Osteoblast (primary cell): ENCODE measurements at places on chromosomes 16 and 17. TPM values are rescaled to one million over a fixed set of nuclear protein-coding genes. Genes with fewer than 3 reads are reported as not detected.

Gene CACNA1H
- total RNA-seq: under 0.01 TPM in 2 replicates

Gene BTBD17
- total RNA-seq: not detected in 2 replicates

Gene TBC1D3G
- 2.9 TPM in 1 of 2 replicates, not detected in the other for total RNA-seq

Gene ARHGDIG
- not detected in 2 replicates for total RNA-seq

Gene EFCAB5
- total RNA-seq: 0.29 and 0.36 TPM in 2 replicates

Gene AOC2
- 0.72 and 0.88 TPM in 2 replicates for total RNA-seq

Gene STAT5B
- 22.8 and 23.6 TPM in 2 replicates for total RNA-seq

Gene PRSS22
- not detected in 2 replicates for total RNA-seq

Gene OR3A3
- total RNA-seq: not detected in 2 replicates

Gene MMP25
- under 0.01 TPM in 1 of 2 replicates, not detected in the other for total RNA-seq

Gene PRSS33
- not detected in 2 replicates for total RNA-seq

Gene CMTM1
- total RNA-seq: 4.0 and 4.1 TPM in 2 replicates

Gene ADAD2
- under 0.01 TPM in 1 of 2 replicates, not detected in the other for total RNA-seq

Gene NGFR
- total RNA-seq: under 0.01 and 0.29 TPM in 2 replicates

Gene SCARF1
- 0.88 and 1.4 TPM in 2 replicates for total RNA-seq

Gene PRAC1
- total RNA-seq: 0.88 TPM in 1 of 2 replicates, not detected in the other
